ENCODE measurements at places on chromosomes 1 and 21.

DNA sequence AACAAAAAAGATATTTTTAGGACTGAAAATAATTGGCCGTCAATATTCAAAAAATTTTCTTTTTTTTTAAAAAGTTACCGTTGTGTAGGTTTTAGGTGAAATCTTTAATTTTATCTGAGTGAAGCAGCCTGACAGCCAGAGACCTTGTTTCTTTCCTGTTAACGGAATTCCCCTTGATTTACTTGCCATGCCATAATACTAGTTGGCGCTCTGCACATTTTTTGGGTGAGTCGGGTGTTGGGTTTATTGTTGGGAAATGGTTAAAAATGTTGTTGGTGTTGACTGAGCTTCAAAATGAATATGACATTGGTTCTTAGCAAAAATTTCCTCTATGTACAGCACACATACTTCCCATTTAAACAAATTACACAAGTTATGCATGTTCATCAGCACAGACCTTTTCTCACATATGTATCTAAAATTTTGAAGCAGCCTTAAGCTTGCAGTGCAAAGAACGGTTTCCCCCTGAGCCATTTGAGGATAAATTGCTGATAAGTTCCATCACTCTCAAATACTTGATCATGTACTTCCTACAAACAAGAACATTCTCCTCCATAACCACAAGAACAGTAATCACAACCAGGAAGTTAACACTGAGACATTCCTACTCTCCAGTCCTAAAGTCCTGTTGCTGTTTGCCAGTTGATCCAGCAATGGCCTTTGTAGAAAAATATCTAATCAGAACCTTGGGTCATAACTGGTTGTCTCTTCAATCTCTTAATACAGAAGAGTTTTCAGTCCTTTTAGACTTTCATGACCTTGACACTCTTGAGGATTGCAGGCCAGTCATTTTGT lies 34.2 kb downstream of the CAMTA1 start:
- no peak for DNase-seq

DNA sequence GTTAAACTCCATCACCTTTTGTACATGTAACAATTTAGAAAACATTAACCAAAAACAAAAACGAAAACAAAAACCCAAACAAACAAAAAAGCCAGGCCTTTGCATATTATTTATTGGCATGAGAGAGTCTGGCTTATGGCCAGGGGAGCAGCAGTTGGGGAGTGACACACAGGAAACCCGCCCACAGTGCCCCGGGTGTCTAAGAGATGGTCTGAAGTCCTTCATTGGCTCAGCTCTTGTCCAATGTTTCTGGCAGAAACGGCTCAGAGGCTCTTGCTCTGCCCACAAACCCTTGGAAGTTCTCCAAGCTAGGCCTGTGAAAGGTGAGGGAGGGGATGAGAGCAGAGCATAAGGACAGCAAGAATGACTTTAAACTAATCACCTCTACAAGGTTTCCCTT lies 131.5 kb downstream of the CNIH3 start:
- no peak for DNase-seq

DNA sequence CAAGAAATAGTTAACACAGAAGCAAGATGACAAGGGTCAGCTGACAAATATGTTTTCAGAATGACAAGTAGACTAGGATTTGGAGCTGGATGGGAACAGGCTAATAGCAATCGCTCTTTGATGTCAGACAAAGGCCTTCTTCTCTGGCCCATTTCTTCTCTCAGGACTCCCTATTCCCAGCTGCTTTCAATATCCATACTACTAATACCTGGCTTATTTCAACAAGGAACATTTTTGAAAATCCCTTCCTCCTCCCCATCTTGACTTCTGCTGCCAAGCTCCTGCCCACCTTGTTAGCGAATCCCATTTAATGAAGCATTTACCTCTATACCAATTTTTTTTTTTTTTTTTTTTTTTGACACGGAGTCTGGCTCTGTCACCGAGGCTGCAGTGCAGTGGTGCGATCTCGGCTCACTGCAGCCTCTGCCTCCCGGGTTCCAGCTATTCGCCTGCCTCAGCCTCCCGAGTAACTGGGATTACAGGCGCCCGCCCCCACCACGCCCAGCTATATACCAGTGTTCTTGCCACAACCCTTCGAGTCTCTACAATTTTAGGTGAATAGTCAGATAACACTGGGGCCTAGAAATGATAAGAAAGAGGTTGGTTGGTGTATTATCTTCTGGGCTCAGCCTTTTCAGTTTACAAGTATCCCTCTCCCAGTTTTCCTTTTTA lies 68.4 kb downstream of the MACF1 start:
- no peak for DNase-seq

DNA sequence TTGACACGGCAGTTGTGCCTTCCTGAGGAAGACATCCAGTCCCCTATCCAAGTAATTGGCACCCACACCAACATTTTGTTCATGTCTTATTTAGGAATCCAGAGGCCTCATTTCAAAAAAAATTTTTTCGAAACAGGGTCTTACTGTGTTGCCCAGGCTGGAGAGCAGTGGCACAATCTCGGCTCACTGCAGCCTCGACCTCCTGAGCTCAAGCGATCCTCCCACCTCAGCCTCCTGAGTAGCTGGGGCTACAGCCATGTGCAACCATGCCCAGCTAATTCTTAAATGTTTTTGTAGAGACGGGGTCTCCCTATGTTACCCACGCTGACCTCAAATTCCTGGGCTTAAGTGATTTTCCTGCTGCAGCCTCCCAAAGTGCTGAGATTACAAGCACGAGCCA lies 9.2 kb upstream of the TRNP1 start:
- DNase-seq = no peak

DNA sequence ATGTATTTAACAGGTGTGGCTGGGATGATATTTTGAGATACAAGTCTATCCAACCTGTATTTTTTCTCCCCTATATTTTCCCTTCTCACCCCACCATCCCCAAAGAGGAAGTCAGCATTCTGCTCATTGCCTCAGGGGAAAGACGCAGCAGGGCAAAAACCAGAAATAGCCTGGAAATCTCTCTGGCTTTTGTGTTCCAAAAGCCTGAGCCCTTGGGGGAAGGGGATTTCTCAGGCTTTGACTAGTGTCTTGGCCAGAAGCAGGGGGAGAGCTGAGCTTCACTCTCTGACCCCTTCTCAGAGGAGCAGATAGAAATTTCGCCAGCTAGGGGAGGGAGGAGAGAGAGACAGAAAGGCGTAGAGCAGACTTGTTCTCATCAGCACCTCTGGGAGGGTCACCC lies 244.7 kb downstream of the RRAGC start:
- no peak for DNase-seq

DNA sequence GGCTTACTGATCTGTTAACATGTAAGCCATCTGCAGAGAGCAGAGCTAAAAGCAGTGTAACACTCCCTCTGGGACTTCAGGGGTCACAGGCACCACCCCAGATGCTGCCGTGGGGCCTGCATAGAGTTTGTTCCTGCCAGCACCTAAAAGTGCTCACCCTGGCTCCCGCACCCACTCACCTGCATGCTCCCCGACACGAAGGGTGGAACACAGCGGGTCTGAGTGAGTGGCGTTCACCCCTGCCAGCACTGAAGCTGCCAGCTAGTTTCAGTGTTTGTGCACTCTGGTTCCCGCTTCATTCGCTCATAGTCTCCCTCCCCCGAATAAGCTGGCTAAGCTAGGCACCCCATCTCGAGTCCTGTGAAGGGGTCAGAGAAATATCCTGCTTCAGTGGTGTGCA lies 1681.0 kb downstream of the NCAM2 start:
- no peak for DNase-seq

- no peak for DNase-seq
Measured at GRCh38 chr1:203158960-203159665, 16.5 kb downstream of the MYBPH start.

- no peak for DNase-seq
Measured at GRCh38 chr21:17802572-17802971, 16.6 kb downstream of the C21orf91 start.

GRCh38 chr1:78703806-78704205 lies 54.2 kb downstream of the IFI44 start:
- DNase-seq = no peak

DNA sequence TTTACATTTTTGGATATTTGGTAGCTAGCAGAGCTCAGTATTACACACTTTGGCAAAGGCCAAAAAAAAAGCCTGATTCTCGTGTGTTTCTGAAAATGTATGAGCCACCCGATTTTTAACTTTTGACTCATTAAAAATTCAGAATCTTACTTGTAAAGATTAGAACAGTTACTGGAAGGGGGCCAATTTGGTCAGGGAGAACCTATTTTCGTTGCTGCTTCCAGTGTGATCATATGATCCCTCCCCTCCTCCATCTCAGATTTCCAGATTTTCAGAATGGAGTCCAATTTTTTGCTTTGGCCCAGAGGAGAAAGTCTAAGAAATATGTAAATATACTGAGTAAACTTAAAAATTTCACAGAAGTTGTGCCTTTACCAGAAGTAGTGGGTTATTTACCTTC lies 3.2 kb upstream of the OR2AK2 start:
- DNase-seq = no peak

GRCh38 chr1:223649222-223649621 lies 16.3 kb downstream of the CAPN8 start:
- no peak for DNase-seq

GRCh38 chr1:76481672-76482071 lies 385.6 kb upstream of the ST6GALNAC5 start:
- no peak for DNase-seq

DNA sequence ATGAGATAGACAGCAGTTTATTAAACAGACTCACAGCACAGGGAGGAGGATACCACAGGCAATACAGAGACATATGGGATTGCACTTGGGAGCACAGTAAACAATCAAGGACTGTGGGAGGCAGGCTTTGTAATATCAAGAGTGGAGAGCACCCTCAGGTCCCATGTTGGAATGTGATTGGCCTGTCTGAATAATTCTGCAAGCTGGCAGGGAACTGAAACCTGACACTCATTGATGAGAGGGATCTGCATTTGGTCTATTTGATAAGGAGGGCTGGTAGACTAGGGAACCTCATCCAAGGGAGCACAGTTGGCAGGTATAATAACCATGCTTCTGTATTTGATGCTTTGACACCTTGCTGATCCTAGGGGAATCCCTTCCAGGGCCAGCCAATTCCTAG lies 69.9 kb upstream of the PRMT6 start:
- no peak for DNase-seq

DNA sequence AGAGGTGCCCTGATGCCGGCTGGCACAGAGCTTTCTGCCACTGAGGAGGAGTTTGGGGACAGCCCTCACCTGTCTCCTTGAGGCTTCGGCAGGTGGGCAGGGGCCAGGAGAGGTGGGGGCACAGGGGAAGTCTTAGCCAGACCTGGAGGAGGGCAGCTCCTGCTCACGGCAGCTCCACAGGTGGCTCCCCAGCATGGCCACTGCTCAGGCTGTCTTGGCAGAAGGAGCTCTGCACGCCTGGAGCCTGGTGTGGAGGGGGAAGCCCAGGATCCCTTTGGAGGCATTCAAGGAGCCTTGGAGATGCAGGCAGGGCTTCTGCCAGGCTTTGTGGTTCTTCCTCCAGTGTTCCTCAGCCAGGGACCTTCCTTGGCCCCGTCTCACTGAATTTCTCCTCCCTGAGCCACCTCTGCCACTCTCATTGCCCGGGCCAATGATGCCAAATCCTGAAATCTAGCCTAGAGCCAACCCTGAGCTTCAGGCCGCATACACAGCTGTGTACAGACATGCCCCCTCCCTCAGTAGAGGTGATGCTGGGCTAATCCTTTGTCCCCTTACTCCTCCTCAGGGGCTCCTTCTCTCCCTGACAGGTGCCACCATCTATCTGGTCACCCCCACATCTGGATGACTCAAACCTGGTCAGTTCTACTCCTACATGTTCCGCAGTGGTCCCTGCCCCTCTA lies 251.8 kb upstream of the VAMP3 start:
- DNase-seq = no peak

GRCh38 chr1:77825131-77825709 lies 45.8 kb downstream of the MIGA1 start:
- DNase-seq = no peak

GRCh38 chr1:22711591-22712501 lies 1.2 kb downstream of the EPHB2 start:
- DNase-seq = no peak

GRCh38 chr1:170623171-170623570 lies 40.8 kb upstream of the PRRX1 start:
- DNase-seq = no peak

- DNase-seq = no peak
Measured at GRCh38 chr1:32538887-32539583, at the start of gene ZBTB8A. TSS of gene ZBTB8A (plus strand) at chr1:32539427. CDS start at chr1:32592932, 53,505 bp downstream.

- DNase-seq = no peak
Measured at GRCh38 chr1:186491336-186491735, 30.4 kb upstream of the PDC start.

GRCh38 chr1:113109908-113110554 lies 37.0 kb downstream of the LRIG2 start:
- DNase-seq = no peak

- DNase-seq = peak; percentile 52
Measured at GRCh38 chr21:37257967-37258877, 8.9 kb downstream of the VPS26C start.

GRCh38 chr1:224559981-224560728 lies 56.0 kb upstream of the CNIH3 start:
- DNase-seq = no peak

DNA sequence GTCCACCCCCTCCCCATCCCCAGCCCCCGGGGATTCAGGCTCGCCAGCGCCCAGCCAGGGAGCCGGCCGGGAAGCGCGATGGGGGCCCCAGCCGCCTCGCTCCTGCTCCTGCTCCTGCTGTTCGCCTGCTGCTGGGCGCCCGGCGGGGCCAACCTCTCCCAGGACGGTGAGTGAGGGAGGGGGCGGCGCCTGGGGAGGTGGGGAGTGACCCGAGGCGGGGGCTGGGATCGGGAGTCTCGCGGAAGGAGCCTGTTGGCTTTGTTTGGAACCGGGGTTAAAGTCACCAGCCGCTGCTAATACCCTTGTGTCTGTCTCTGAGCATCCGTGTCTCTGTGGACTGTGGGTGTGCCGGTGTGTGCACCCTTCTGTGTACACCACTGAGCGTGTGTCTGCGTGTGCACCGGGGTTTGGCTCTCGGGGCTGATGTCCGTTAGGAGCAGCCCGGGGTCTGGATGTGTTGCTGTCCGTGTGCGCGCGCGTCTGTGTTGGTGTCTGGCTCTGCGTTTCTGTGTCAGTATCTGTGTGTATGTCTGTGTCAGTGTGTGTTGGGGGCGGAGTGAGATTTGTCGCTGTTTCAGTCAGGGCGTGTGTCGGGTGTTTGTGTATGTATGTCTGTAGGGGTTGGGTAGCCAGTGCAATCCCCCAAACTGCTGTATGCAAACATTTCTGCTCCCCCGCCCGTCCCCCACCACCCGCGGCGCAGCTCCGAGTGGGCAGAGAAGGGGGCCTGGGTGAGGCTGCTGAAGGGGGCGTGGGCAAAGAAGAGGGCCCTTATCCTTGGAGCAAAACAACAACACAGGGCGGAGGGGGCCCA lies 480 bp downstream of the CADM3 start:
- no peak for DNase-seq

DNA sequence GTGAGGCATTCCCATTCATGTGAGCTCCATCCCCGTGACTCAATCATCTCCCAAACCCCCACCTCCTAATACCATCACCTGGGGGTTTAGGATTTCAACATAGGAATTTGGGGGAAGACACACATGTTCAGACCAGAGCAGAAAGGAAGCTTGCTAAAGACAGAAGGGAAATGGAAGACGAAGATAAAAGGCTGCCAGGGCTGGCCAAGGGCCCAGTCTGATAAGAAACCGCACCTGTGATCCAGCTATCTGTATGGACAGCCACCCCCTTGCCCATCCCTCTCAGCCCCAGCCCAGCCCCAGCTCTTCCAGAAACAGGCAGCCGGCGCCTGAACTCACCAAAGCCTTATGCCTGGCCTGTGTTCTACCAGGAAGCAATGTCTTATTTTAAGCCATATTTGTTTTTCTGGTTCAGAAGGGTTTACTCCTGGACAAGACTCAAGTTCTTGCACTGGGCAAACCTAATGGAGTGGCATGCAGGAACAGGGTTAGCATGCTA lies 198.4 kb upstream of the VAMP3 start:
- DNase-seq = no peak

All from activated CD8-positive, alpha-beta memory T cell treated with anti-CD3 and anti-CD28 coated beads for 4 hours (primary cell).